ENCODE measurements at places on chromosomes 1 and 21.

DNA sequence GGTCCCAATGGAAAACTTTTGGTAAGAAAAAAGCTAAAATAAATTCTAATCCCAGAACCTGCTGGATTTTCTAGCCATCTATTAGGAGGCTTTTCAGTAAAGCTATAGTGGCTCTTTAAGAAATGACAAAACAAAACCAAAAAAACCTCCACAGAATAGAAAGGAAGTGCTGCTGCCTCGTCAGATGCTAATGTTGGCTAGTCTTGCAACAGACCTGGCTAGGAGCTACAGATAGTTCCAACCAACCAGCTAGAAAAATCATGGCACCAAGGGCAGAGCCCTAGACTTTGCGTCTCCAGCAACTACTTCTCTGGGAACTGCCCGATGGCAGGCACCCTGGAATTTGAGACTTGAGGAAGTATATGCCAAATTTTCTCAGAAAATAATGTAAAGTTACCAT, 7.6 kb downstream of the CD101 start:
- DNase-seq, result peak; percentile 5

DNA sequence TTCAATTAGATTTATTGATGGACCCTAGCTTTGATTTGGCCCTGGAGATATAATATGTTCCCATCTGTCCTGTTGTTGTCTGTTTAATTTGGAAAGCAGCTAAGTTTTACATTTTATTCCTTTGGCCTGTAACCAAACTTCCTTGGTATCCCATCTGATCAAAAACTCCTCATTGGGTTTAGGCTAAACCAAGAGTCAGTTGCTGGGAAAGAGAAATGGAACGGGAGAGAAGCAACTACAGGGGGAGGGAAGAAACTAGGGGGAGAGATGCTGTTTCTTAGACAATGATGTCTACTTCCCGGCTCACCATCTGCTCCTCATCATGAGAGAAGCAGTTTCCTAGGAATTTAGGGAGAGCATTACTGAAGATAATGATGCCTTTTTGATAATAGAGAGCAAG, 141.8 kb downstream of the SYT2 start:
- DNase-seq, result no peak

DNA sequence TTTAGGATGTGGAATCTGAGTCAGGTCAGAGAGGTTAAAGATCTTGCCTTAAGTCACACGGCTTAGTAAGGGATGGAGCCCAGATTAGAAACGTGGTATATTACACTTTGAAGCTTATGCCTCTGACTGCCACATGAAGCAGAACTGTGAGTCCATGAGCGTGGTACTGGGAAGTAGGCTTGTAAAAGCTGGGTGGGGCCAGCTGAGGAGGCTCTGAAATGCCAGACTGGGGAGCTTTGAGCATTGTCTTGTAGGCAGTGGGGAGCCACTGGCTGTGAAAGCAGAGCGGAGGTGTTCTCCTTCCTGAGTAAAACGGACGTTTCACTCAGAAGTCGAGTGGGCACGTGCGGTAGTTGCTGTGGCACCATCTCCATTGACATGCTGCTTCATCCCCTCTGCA, 72.6 kb upstream of the USP24 start:
- DNase-seq, result no peak

DNA sequence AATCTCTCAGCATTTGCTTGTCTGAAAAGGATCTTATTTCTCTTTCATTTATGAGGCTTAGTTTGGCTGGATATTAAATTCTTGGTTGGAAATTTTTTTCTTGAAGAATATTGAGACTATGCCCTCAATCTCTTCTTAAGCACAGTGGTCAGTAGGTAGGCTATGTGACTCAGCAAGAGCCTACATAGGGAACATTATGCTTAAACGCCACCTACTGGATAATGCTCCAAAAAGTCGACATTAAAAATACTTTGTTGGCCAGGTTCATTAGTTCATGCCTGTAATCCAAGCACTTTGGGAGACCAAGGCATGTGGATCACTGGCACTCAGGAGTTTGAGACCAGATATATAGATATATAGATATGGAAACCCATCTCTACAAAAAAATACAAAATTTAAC, 678.0 kb upstream of the USP24 start:
- no peak for DNase-seq

- DNase-seq, result no peak
These were observed 137.2 kb downstream of the KCTD3 start for GRCh38 chr1:215704089-215704860.
